ENCODE measurements at places on chromosomes 11 and 22.
A peak's percentile ranks its signal among the peaks of the same experiment; 100 is the strongest.

- no peak for DNase-seq
Measured at GRCh38 chr11:13160346-13160745, 117.2 kb upstream of the BMAL1 start.

DNA sequence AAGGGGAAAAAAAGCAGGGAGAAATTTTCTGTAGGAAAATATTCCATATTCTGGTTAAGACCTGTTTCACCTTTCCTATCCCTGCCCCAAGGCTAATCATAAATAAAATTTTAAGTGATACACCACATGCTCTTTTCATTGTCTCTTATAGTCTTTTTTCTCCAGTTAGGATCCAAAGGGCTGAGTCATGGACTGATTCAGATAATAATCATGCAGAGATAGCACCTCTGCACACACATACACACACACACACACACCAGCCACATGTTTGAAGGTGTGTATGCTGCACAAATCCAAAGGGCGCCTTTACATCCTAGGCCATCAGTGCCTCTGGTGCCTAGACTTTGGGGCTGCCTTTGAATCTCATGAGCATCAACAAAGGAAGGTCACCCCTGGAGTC is 35.5 kb upstream of the CWF19L2 start:
- peak; percentile 66 for DNase-seq

GRCh38 chr22:35489239-35489638 is 51.4 kb upstream of the RASD2 start:
- peak; percentile 80 for DNase-seq

- no peak for DNase-seq
Measured at GRCh38 chr22:24504540-24504939, 9.4 kb downstream of the UPB1 start.

- DNase-seq: no peak
Measured at GRCh38 chr11:79691445-79691844, 250.6 kb upstream of the TENM4 start.

DNA sequence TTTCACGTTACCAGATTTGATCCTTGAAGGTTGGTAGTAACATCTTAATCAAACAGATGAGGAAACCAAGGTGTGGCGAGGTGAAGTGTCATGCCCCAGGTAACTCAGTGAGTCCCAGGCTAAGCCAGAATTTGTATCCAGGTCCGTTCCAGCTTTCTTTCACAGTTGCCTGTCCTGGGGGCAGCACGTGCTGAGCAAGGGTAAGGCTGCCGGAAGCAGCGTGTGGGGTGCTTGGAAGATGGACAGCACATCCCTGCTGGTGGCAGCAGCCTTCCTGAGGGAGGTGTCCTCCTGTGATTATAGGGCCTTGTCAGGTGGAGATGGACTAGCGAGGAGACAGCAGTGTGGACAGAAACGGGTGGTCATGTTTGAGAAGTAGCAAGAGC is 50.9 kb downstream of the TRIOBP start:
- no peak for DNase-seq

GRCh38 chr22:38107692-38108515 is 2.6 kb downstream of the BAIAP2L2 start:
- DNase-seq: no peak

DNA sequence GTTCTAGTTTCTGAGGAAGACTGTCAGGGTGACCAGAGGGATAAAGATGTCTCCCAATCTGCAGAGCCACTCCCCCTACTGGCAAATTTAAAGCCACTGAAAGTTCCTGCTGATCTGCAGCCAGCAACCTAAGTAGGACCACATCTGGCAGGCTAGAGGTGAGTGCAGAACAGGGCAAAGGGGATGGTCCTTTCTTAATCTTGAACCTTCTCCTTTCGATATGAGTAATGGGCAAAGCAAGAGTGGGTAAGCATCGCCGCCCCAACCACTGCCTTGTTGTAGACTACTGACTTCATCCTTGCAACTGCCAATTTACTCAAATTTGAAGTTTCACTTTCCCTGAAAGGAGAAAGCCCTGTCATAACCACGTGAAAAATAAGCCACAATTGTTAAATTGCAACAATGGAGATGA is 30.7 kb downstream of the SCUBE2 start:
- DNase-seq: no peak

- no peak for DNase-seq
Measured at GRCh38 chr11:108319541-108320145, 96.8 kb downstream of the ATM start.

DNA sequence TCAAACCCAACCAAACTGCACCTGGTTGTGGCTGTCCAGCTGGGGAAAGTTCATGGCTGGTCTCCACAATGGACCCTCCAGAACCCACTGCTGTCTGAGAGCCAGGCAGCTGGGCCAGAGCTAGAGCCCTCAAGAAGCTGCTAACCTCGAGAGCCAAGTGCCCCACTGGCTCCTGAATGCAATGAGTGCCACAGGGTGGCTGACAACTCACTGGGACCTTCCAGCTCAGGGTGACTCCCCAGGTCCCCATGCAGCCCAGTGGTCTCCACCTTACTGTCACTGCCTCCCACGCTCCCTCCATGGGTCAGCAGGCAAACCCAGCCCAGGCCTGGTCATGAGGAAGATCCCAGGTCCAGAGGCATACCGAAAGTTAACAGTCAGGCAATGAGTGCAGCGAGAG is 8.0 kb upstream of the CHST1 start:
- DNase-seq: no peak
